ENCODE measurements at places on chromosomes 16 and 17.

- no peak for DNase-seq
Measured at GRCh38 chr17:78044280-78044835, 84.2 kb downstream of the TMC6 start.

DNA sequence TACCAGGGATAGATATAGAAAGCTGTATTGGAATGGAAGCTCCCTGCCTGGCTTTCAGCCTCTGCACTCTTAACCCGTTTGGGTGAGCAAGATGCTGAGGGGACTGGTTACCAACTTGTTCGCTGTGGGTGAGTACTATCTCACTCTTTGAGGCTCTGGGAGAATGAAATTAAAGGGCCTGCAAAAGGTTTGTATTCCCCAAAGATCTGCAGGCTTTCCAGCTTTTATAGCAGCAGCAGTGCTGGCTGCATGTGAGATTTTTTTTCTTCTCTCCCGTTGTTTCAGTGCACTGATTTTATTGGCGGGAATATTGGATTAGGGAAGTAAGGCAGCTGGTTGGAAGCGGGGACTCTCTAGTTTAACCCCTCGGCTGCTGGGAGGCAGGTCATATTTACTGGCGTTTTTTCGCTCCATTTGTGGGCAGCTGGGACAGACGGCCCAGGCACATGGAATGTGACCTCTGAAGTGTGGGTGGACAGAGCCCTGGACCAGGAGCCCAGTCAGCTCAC is 30.9 kb downstream of the C17orf75 start:
- DNase-seq = no peak

DNA sequence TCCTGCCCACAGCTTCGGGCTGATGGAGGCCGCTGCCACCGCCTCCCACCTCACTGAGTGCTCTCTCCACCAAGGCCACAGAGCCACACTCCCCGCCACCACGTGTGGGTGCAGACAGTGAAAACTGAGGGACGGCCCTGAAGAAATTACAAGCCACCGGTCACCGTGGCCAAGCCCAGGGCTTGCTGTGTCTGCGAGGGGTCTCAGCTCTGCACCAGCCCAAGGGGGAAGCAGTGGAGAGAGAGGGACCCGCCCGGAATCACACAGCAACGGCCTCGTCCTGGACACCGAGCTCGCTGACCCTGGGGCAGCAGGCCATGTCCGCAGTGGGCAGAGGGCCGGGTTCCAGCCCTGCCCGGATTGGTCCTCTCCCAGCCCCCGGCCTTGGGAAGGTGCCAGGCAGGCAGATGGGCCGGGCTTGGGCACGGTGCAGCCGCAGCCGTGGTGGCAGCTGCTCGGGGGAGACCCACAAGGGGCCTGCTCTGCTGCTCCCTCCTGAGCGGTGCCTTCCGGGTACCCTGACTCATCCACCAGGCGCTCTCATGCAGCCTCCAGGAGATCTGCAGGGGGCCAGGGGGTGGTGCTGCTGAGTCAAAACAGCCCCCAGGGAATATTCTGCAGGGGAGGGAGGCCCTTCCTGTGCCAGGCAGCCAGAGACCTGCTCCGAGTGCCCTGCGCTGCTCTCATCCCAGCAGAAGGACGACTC is 52.0 kb downstream of the CBFA2T3 start:
- DNase-seq = peak; percentile 23

- peak; percentile 71 for DNase-seq
Measured at GRCh38 chr17:49515196-49515770, 20.2 kb downstream of the NGFR start.

DNA sequence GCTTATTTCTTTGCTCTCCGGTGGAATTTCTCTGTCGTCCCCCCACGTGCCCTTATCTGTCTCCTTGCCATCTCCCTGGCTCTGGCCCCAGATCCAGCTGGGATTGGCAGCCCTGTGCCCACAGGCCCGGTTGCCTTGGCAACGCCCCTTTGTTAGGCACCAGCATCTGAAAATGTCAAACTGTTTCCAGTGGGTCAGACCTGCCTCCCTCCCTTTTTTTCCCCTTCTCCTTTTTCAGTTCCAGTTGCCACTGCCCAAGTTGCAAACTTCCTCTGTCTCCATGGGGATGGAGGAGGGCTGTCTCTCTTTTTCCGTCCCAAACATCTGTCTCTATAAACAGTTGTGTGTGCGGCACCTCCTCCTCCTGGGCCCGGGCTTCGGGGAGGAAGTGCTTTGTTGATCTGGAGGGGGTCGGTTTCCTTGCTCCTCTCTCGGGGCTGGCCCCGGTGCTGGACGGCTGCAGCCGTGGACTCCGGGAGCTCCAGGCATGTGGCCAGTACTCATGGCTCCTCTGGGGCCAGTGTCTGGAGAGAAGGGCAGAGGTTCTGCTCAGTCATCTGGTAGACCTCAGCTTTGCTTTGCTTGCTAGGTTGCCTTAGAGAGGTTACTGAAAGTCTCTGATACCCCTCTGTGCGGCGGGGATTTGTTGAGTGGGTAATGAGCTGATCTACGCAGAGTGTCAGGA is 35.3 kb downstream of the SOCS3 start:
- no peak for DNase-seq

DNA sequence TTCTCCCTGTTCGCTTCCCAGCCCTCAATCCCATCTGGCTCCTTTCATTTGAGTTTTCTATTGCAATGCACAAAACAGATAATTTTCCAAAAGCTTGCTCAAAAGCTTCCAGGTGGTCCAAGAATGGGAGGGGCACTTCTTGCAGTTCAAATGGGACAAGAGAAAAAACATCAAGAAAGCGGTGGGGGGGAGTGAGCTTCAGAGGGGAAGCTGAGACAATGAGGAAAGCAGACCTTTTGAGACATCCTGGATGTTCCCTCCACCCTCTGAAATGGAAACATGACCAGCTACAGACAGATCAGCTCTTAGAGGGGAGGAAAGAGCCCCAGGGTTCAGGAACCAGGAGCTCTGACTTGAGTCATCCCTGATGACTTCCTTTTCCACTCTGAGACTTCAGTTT is 368.2 kb downstream of the SLC39A11 start:
- DNase-seq = no peak

GRCh38 chr17:42312285-42313130 is 24.2 kb downstream of the STAT5A start:
- no peak for DNase-seq

DNA sequence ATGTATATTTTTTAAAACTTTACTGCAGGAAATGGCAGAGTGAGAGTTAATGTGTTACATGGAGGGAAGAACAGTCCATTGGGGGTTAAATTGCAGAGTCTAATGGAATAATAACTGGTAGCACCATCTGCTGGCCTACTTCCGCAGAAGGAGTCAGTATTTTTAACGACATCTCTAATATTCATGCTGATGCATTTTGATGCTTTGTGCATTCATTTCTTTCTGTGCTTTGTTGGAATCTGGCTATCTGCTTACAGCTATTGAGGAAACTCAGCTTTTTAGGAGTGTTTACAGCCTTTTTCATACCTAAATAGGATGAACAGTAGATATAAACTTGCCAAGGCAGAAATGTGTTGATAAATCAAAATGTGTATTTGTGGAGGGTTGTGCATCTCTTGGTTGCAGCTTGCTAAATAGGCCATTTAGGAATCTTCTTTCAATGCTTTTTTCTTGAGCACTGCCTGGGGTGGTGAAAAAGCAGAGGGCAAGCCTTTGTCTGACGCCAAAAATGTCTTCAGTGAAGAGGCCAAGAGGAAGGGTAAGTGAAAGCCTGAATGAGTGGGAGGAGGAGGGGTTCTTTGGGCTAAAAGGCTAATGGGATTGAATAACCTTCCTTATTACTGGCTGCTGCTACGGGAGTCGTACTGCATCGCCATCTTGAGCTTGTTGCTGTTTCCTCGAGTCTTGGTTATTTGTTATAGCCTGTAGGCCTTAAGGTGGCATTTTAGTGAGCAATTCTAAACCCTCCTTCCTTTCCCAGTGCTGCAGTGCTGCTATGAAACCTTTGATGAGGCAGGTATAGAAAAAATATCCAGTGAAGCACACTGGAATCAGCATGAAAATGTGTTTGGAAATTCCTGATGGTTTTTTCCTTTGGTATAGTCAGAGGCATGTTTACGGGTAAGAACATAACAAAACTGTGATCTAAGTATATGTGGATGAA is 153.3 kb downstream of the CHD9 start:
- DNase-seq = peak; percentile 48

GRCh38 chr16:83520596-83520995 is 287.2 kb upstream of the HSBP1 start:
- DNase-seq = no peak

- no peak for DNase-seq
Measured at GRCh38 chr17:7835814-7836595, 2.0 kb downstream of the KDM6B start.

DNA sequence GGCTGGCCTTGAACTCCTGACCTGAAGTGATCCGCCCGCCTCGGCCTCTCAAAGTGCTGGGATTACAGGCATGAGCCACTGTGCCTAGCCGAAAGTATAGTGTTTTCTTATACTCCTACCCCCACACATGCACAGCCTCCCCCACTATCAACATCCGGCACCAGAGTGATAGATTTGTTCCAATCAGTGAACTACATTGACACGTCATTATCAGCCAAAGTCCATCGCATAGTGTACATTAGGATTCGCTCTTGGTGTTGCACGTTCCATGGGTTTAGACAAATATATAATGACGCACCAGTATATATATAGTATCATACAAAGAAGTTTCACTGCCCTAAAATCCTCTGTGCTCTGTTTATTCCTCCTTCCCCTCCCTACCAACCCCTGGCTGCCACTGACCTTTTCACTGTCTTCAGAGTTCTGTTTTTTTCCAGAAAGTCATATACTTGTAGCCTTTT is 11.9 kb upstream of the TM4SF5 start:
- DNase-seq = no peak

- no peak for DNase-seq
Measured at GRCh38 chr17:40327244-40327729, 18.3 kb downstream of the RARA start.

DNA sequence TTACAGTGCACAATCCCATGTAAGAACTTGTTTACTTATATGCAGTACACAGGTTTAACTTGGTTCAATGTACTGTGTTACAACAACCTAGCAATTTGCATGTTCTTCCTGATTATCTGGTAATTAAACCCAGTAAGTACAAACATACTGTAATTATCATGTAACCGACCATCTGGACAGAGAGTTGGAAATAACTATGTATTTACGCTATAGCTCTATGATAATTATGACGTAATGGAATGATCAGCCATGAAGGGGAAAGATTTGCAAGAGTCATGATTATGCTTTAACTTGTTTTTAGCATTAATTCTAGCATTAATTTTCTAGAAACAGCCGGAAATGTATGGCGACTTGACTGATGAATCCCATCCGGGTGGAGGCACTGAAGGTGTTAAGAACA is 74.8 kb upstream of the SALL1 start:
- no peak for DNase-seq

GRCh38 chr16:81095653-81095952 is 592 bp downstream of the GCSH start:
- no peak for DNase-seq

DNA sequence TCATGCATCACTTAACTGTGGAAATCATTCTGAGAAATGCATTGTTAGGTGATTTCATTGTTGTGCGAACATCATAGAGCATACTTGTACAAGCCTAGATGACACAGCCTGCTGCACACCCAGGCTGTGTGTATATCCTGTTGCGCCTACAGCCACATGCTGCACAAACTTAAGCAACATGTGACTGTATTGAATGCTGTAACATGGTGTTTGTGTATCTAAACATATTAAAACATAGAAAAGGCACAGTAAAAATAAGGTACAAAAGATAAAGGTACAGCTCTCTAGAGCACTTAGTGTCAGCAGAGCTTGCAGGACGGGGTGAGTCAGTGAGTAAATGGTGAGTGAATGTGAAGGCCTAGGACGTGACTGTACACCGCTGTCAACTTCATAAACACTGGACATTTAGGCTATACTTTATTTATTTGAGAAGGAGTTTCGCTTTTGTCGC is 11.9 kb downstream of the FOXK2 start:
- DNase-seq = no peak

- no peak for DNase-seq
Measured at GRCh38 chr17:70624211-70624610, 454.9 kb downstream of the KCNJ2 start.

DNA sequence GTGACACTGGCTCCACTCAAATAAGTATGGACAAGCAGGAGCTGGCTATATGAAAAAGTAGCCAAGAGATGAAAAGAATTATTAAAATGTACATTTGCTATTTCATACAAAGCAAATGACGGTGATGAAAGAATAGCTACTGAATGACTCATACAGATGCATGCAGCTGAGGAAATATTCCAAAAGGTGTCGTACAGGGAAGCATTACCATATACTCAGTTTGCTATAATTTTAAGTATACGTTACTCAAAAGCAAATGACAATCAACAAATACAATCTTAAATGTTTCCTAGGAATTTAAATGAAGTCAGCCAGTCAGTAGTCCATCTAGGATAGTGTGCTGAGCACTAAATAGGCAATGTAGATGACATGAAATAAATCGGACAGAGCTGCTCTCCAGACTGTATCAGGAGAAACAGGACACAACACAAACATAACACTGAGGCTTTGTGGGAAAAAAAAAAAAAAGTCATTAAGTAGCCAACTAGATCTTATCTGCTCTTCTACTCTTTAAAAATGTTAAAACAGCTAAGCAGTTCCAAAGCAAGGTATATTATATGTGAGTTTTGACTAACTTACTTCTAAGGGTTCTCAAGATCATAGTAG is 65.0 kb downstream of the NCOR1 start:
- peak; percentile 50 for DNase-seq

GRCh38 chr17:2022647-2023240 is 2.4 kb downstream of the RTN4RL1 start:
- DNase-seq = no peak

- DNase-seq = no peak
Measured at GRCh38 chr17:12726131-12726530, 60.4 kb downstream of the MYOCD start.

- no peak for DNase-seq
Measured at GRCh38 chr16:87543436-87544191, 50.8 kb upstream of the ZCCHC14 start.

DNA sequence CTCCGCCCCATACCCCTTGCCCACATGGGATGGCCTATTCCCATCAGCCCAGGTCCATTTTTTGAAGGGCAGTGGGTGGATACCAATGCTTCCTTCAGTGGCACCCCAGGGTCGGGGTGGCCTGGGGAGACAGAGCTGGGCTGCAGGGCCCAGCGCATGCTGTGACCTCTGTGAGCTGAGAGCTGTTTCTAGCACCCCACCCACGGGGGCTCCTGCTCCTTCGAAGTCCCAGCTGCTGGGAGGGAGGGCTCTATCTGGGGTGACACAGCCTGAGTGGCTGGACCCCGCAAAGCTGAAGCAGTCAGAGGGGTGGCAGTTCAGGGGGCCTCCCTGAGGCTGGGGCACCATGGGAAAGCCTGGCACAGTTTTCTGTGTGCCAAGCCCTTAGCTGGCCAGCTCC is 10.7 kb downstream of the PAM16 start:
- DNase-seq = no peak

- DNase-seq = no peak
Measured at GRCh38 chr16:14307527-14308367, 236.6 kb downstream of the MRTFB start.

- DNase-seq = no peak
Measured at GRCh38 chr17:19720631-19721426, 4.4 kb upstream of the SLC47A2 start.

DNA sequence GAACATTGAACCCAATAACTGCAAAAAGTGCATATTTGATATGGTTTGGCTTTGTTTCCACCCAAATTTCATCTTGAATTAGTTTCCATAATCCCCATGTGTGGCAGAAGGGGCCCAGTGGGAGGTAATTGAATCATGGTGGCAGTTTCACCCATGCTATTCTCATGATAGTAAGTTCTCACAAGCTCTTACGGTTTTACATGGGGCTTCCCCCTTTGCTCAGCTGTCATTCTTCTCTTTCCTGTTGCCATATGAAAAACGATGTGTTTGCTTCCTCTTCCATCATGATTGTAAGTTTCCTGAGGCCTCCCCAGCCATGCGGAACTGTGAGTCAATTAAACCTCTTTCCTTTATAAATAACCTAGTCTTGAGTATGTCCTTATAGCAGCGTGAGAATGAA is 127.6 kb downstream of the CHD9NB start:
- DNase-seq = no peak

All from HS-5 (cell line).